ENCODE measurements at places on chromosomes 5 and 9.
A peak's percentile ranks its signal among the peaks of the same experiment; 100 is the strongest.

DNA sequence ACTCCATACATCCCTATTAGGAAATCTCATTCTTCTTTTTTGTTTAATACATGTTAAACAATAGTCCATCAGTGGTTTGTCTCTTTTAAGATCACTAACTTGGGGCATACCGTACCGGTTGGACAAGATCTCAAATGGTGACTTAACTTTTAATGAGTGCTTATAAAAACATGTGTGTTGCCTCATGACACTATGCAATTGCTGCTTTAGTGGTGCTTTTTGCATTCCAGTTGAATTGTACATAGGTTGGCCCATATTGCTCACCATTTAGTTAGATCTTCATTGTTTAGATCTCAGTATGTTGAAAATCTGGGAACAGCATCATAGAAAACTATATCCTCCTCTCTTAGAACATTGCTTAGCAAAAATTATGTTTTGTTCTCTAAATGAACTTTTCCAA is 17.8 kb downstream of the C9orf85 start:
- no peak for DNase-seq

DNA sequence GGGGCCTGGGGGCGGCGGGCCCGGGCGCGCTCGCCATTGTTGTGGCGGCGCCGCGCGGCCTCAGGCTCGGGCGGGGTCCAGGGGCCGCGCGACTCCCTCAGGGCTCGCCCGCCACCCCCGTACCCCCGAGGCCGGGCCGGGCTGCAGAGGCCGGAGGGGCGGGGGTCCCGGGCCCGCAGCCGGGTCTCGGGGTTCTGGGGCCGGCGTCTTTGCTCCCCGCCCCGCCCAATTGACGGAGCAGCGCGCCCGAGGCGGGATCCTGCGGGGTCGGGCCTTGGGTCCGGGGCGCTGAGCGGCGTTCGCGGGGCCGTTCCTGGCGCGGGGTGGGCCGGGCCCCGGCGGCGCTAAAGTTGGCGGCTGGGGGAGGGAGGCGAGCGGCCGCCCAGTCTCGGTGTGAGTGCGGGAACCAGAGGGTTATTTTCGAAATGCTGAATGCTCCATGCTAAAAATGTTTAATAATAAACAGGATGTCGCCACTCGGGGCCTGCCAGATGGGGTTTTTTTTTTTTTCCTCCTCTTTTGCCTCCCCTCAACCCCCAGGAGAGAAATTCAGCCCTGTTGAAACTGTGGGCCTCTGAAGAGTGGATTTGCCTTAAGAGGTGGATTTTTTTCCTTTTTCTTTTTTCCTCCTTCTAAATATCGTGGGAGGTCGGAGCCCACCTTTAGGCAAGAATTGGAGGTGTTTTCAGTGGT is 724 bp downstream of the PRRC2B start:
- peak; percentile 66 for DNase-seq

DNA sequence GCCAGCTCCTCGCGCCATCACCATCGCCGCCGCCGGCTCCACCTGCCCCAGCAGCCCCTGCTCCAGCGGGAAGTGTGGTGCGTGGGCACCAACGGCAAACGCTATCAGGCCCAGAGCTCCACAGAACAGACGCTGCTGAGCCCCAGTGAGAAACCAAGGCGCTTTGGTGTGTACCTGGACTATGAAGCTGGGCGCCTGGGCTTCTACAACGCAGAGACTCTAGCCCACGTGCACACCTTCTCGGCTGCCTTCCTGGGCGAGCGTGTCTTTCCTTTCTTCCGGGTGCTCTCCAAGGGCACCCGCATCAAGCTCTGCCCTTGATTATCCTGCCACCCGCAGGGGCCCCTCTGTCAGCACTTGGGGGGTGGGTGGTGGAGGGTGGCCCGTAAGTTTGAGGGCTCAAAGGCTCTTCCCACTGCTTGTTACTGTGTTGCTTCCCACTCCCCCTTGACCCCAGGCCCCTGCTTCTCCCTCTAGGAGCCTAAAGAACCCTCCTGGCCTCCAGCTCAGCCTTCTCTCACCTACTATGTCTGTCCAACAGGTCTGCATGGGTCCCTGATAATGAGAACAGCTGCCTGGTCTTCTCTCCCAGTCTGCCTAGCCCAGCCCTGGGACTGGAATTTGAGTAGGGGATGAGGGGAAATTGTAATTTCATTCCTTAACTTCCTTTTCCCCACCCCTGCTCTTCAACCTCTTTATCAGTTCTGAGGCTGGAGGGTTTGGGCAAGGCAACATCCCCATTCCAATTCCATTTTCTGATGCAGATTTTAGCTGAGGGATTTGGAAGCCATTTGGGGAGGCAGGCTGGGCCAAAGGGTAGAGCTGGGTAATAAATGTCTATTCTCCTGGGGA is 9.0 kb downstream of the RACK1 start:
- no peak for DNase-seq

DNA sequence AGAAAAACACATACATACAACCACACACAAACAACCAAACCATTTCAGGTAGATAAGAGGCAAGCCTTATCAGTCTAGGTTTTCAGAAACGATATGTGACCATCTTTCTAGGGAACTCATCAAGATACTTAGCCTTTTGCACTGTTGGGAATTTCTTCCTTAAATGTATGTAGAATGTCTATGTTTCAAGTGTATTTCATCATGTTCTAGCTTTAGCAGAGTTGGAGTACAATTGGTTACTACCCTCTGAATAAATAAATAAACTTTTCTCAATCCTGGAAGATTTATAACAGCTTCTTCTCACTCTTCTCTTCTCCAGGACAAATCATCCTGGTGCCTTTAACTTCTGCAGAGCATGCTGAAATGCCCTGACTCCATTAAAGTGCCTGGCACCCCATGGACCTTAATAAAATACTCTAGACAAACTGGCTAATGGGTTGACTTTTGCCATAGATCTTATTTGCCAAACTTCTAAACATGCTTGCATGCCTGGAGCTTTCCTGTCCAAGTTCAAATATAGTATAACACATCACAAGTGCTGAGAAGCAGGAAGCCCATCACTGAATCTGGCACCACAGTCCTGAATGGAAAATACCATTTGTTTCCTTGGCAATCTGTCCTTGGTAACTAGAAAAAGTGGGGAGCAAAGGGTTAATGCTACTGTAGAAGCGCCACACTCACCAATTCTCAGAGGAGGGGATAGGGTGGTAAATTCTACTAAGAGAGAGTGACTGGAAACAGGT is 33.1 kb upstream of the ZNF462 start:
- DNase-seq = no peak

DNA sequence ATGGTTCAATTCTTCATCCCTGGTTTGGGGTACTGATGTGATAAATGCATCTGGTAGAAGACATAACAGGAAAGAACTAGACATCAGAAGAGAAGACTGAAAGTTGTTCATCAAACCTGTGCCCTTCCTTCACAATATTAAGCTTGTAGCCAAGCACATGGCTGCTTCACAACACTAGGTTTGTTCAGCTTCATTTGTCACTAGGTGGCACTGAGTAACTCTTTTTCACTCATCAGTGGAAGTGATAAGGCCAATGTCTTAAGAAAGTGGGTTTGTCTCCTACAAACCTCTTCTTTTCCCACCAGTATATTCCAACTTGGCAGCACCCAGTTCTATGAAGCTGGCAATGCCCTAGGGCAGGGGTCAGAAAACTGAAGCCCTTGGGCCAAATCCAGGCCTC is 26.9 kb downstream of the ZNF484 start:
- DNase-seq = no peak

GRCh38 chr5:123440456-123441181 is 17.4 kb upstream of the CEP120 start:
- DNase-seq = no peak

DNA sequence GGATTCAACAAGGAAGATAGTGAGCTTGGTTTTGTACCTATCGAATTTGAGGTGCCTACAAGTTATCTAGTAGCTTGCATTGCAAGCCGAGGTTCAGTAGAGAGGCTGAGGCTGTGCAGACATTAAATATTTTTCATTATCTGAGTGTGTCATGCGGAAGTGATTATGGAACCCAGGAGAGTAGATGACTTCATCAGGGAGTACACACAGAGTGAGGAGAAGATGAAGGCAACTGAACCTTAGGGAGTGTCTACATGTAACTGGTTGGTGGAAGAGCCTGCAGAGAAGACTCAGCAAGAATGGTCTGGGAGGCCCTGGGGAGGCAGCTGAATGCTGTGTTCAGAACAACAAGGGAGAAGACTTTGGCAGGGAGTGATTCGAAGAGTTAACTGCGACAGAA is 393.9 kb downstream of the ARHGEF28 start:
- no peak for DNase-seq

DNA sequence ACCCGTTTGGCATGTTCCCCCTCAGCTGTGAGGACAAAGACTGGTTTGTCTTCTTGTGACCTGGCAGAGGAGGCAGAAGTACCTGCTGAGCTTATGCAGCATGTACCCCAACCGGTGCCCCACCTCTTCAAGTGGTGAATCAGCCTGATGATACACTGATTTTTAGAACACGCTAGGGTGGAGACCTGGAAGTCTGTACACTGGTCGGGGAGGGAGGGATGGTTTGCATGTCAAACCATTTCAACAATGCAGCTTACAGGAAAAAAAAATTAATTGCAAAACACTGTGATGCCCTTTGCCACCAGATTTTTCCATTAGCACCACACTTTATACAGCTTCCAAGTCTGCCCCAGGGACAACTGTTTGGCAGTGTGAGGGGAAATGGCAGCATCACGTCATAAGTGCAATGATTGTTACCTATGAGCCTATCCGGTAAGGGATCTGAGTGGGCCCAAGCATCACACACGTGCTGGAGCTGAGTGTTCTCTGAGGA is 155.1 kb upstream of the DMRT1 start:
- no peak for DNase-seq
